ENCODE measurements at places on chromosomes 1 and 21. TPM values are rescaled to one million over a fixed set of nuclear protein-coding genes. Genes with fewer than 3 reads are reported as not detected.

GRCh38 chr1:228292609-228292911 is 84.7 kb downstream of the OBSCN start:
- DNase-seq = no peak

- no peak for DNase-seq
Measured at GRCh38 chr1:191398551-191398950, 759.7 kb upstream of the RGS18 start.

DNA sequence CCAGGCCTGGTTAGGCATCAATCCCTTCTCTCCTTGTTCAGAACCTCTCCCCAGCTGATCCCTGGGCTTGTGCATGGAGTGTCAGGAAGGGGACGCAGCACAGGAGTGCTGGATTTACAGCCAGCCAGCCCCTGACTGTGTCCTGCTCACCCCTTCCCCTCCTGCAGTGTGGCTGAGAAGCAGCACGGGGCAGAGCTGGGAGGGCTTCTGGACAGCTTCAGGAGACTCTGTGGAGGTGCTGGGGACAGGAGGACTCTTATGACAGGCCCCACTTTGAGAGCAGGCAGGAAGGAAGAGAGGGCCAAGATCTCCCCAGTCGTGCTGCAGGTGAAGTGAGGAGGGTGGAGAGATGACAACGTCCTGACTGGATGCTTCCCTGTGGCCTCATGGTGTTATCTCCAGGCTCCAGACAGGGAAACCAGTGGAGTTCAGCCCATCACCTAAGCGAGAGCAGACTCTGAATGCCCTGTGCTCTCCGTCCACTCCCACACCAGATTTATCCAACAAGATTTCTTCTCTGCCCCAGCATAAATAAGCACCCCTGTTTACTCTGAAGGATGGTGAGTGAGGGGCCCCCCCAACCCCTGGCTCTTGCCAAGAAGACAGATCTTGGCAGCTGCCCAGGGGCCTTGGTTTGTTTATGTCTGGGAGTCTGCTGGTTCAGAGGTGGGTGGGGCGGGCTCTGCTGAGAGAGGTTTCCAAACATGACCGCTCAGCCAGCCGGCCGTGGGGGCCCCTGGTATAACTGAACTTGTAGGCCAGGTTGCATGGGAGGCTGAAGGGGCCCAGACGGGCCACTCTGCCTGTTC is 21.3 kb downstream of the TMCC2 start:
- no peak for DNase-seq

DNA sequence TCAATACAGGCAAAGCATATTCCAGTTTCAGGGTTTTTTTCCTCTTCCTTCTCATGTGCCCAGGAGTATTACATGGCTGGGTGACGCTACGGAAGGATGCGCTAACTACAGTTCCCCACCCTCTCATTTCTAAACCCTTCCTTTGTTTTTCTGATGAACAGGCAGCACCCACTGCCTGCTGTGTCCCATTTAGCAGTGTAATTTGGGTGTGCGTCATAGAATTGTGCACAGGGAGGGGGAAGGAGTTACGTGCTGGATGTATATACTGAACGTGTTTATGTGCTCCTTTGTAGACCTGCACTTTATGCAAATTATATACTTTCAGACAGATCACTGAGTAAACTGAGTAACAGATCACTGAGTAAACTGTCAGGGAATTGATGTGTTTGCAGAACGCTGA is 44.5 kb downstream of the ELAPOR1 start:
- DNase-seq = no peak

- DNase-seq = peak; percentile 54
Measured at GRCh38 chr21:41431788-41432548, 5.9 kb downstream of the MX1 start.

DNA sequence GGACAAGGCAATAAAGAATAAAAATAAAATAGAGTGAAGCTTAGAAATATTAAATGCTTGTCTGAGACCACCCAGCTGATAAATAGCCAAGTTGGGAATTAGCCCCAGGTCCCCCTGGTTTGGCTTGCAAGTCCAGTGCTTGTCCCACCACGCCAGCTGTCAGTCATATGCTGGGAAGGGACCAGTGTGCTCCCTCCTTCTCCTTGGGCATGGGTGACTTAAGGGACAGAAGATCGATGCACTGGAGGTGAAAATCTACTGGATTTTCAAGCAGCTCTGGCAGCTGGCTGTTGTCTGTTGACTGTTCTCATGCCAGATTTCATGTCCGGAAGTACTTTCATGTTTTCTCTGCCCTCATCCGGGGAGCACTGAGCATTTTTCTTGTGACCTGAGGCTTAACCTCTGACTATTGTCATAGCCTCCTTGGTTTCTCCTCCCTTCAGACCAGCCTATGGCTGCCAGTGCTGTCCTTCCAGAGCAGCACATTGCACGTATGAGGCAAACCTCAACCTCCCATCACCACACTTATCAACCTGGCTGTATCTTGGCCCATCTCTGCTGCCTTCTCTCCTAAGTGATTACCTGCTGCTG is 12.4 kb downstream of the LMOD1 start:
- DNase-seq = no peak

GRCh38 chr21:25895565-25896205 is 160.9 kb downstream of the GABPA start:
- DNase-seq = no peak

DNA sequence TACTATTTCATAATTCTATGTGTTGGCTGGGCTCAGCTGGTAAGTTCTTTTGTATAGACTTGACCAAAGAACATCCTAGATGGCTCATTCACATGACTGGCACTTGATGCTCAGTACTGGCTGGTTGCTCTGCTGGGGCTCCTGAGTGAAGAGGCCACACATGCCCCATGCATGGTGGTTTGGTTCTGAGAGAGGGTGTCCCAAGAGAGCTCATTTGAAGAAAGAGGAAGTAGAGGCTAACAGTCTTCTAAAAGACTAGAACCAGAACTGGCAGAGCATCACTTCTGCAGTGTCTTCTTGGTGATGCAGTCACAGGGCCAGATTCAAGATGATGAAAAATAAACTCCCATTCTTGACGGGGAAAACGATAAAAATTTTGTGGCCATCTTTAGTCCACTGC is 5.2 kb upstream of the BACH1 start:
- DNase-seq = no peak

GRCh38 chr1:241253471-241253870 is 103.5 kb downstream of the RGS7 start:
- no peak for DNase-seq

DNA sequence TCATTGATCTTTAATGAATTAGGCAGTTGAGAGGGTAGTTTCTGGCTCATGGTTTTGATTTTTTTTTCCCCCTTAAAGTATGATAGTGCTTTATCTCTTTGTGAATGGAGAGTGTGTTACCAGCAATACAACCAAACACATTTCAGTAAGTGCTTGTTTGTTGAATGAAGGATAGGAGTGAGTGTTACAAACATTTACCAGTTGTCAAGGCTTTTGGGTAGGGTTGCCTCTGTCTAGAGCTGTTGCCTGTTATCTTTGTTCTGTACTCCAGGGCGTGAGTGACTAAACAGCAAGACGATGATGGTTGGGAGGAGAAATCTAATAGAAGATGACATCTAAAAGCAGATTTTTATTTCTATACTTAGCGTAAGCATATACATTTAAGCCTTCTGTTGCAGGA is 21.5 kb downstream of the MAP3K7CL start:
- no peak for DNase-seq

DNA sequence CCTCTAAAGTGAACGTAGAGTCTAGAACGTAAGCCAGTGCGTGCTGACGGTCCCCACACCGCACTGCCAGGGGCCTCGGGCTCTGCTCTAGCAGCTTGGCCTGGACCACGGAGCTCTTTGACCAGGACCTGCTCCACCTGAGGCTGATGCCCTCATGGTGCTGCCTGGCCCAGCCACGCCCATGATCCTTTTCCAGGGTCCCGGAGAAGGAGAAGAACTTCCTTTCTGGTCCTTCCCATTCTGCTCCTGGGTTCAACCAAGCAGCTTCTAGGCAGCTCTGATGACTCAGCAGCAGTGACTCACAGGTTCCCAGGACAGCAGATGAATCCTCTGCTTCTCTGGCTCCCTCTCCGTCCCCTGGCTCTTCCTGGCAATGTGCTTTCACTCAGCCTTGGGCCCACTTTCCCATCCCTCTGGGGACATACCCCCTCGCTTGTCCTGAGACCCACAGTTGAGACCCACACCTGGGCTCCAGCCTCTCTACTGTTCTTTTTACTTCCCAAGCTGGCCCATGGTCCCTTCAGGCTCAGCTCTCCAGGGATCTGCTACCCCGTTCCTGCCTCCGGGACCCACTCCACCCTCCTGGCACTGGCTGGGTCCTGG is 246.3 kb upstream of the RAB4A start:
- DNase-seq = no peak

DNA sequence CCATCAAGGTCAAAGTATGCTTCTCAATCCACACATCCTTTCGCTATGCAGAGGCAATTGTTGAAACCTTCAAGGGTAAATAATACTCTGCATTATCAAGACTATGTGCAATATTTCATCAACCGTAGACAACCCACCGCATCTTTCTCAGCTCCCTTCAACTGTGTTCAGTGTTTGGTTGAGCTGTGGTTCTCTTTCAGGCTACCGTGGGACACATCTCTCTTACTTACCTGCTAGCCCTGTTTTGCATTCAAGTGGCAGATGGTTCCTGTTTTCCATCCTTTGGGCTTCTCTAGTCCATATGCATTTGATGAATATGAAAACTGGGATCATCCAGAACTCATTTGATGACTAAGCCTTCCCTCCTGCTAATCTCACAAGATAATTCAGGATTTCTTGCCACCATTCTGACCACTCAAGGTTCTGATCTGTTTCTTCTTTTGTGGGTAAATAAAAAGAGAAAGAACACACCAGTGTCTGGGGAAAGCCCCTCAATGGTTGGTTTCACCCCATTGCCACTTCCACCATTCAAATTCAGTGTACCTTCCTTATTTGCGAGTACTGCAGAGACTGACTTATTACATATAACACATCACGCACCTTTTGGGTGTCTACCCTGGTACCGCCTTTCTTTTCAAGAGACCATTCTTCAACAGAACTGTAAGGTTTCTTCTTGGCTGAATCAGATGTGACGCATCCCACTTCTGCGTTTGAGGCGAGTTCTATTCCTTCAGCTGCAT is 61.7 kb downstream of the BACE2 start:
- no peak for DNase-seq

DNA sequence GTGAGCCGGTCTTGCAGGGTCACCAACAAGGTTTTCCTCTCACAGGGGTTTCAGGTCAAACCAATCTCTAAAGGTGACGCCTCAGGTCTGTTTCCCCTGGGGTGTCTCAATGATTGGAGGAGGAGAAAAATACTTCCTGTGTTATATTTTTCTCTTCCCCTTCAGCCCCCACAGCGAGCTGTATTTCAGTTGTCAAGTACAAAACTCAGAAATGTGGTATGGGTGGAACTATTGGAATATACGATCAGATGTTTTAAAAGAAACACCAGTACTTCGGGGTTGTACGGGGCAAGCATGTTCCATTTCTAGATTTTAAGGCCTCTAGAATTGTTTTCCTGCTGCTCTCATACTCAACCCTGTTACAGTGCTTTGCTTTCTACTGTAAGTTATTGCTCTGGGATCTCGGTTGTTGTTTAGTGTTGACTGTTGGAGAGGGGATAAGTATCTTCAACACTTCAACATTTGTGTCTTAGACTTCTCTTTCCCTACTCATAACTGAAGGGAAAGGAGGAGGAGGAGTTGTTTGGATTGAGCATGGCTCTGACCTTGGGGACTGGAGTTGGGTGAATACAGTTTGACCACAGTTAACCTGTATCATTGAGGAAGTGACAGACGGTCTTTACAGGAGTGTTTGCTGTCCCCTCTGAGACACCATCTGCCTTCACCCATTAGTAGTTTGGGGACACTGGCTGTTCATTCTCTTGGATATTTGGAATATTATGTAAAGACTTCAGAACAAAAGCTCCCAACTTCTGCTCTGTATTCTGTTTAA is 2.0 kb downstream of the MAPKAPK2 start:
- DNase-seq = no peak

- DNase-seq = no peak
Measured at GRCh38 chr1:203200916-203201315, 14.4 kb upstream of the CHI3L1 start.

IQGAP3 gene
- total RNA-seq = 8.6 TPM

ZBED6 gene
- total RNA-seq = 44.4 TPM

KCNE2 gene
- not detected for total RNA-seq

DAB1 gene
- total RNA-seq = 0.27 TPM

CA6 gene
- not detected for total RNA-seq

CIART gene
- 3.4 TPM for total RNA-seq

Measured in osteocyte (in vitro differentiated cells).